Tibial nerve (tissue), 4 donors: ENCODE measurements at places on chromosomes 6 and 20. TPM values are rescaled to one million over a fixed set of nuclear protein-coding genes. Genes with fewer than 3 reads are reported as not detected.

DNA sequence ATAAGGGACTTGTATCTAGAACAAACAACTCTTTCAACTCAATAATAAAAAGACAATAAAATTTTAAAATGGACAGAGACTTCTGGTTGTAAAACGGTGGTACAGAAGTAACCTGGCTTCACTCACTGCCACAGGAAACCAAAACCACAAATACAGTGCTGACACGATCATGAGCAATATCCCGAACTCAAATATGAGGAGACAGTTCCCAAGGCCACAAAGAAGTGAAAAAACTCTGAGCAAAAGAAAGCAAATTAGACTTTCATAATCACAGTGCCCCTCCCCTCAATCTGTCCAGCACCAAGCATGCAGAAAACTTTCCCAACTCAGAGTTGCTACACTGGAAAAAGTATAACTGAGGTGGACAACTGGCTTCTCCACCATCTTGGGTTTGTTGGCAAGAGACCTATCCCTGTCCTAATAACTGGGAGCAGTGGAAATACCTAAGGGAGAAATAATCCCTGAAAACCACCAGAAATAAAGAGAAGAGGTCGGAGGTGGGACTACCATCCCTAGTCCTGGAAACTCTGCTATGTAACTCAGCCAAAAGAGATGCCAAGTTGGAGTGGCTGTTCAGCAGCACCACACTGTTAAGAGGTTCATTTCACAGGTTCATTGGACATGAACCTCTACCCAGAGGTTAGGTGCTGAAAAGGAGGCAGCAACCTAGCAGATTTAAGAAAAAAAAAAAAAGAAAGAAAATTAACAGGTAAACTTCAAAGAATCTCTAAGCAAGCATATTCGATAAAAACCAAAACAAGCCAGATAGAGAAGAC is 55.5 kb downstream of the REV3L start:
- no peak for DNase-seq

- DNase-seq, result no peak
Measured at GRCh38 chr6:84253380-84253779, 25.9 kb upstream of the CEP162 start.

GRCh38 chr6:154230393-154230792 is 126.2 kb downstream of the IPCEF1 start:
- no peak for DNase-seq

Gene GCLC
- 38.5 TPM for total RNA-seq

DNA sequence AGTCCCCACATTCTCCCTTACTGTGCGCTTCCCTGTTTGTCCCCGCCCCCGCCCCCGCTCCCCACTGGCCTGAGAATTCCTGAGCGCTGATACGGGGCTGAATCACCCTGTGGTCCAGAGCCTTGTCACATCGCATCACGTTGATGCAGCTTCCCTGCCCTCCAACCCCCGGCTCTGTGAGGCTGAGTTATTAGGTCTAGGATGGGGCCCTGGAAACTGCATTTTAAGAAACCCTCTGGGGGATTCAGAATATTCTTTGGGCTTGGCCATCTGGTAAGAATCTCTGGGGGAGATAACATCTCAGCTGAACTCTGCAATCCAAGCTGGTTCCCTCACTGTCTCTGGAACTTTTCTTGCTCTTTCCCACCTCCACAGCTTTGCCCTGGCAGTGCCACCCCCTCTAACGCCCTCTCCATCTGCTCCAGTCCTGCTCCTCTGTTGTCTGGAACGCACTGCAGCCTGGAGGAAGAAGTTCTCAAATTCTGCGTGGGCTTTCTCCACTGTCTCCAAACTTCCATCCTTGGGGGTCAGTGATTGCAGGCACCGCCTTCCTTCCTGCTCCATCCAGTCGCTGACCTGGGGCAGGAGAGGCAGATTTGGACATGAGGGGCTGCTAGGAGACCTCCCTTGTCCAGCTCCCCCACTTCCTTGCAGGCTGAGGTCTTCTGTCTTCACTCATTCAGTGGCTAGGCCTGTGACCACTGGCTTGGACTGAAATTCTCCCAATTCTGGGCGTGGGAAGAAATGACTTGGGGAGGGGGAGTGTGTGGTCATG is 42.6 kb downstream of the KIAA1755 start:
- DNase-seq, result no peak
